ENCODE measurements at places on chromosomes 6 and 20.

DNA sequence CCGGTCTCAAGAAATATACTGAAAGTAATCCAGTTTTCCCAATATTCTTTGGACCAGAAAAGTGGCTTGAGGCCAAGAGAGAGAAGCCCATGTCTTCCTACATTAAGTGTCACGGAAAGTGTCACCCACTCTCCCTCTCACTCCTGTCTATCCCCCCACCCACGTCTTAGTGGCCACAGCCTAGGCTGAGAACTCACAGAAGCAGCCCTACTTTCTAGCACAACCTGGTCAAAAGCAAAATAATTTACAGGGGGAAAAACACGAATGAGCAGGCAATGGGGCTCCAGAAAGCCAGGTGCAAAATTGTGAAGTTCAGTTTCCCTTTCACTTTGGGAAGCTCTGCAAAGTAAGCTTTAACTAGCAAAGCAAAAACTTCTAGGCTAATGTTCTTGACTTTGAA, 118.0 kb downstream of the OPRM1 start:
- peak; percentile 33 for DNase-seq

GRCh38 chr6:112296122-112296521, 41.8 kb upstream of the LAMA4 start:
- DNase-seq: no peak

DNA sequence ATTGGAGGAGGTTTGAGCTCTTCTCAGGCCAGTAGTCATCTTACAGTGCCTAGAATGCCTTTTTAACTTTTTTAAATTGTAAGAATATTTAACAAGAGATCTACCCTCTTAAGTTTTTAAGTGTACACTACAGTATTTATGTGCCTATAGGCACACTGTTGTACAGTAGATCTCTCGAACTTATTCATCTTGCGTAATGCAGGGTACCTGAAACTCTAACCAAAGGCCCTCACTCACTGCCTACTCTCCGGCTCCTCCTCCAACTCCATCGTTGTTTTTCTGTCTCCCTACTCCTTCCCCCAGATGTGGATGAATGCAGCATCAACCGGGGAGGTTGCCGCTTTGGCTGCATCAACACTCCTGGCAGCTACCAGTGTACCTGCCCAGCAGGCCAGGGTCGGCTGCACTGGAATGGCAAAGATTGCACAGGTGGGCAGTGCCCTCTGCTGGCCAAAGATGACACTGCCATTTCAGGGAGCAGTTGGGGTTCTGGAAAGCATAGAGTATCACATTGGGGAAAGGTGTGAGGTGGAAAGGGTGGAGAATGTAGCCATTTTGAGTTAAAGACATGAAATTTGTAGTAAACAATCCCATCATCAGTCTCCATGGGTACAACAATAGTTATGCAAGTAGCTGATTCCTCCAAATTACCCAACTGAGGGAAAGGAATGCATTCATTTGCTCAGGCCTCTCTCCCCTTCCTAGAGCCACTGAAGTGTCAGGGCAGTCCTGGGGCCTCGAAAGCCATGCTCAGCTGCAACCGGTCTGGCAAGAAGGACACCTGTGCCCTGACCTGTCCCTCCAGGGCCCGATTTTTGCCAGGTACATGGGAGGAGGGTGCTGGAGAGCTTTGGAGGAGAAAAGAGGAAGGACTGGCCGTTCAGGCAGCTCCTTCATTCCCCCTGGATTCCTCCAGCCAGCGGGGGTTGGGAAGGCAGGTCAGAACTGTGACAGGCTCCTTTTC, 18.4 kb upstream of the ZNF76 start:
- peak; percentile 76 for DNase-seq

- no peak for DNase-seq
Observed at GRCh38 chr20:45098103-45098773, 2.7 kb downstream of the KCNS1 start.

GRCh38 chr20:42099101-42099500, 480.9 kb upstream of the CHD6 start:
- DNase-seq: no peak

GRCh38 chr6:159646733-159647132, 46.3 kb downstream of the SOD2 start:
- no peak for DNase-seq

DNA sequence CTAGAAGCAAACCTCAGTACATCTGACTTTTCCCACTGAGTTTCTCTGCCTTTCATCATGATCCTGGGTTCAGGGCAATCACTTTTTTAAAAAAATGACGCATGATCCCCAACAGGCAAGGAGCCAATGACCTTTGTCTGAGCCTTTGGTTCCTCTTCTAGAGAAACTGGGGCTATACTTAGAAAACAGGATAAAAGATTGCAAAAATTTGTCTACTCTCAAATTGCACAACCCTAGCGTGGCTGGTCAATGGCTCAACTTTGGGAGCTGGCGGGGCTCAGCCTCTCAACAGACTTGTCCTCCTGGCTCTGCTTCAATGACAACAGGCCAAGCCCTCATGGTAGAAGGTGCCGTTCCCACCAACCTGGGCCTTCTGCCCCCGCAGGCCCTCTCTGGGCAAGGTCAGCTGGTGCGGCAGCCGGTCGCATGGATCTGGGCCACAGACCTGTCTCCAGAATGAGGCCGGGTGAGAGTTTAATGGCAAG, 48.7 kb downstream of the PDYN start:
- DNase-seq: no peak
